Anterior cingulate cortex (tissue), 58 donors: ENCODE measurements at places on chromosomes 11 and 22.

DNA sequence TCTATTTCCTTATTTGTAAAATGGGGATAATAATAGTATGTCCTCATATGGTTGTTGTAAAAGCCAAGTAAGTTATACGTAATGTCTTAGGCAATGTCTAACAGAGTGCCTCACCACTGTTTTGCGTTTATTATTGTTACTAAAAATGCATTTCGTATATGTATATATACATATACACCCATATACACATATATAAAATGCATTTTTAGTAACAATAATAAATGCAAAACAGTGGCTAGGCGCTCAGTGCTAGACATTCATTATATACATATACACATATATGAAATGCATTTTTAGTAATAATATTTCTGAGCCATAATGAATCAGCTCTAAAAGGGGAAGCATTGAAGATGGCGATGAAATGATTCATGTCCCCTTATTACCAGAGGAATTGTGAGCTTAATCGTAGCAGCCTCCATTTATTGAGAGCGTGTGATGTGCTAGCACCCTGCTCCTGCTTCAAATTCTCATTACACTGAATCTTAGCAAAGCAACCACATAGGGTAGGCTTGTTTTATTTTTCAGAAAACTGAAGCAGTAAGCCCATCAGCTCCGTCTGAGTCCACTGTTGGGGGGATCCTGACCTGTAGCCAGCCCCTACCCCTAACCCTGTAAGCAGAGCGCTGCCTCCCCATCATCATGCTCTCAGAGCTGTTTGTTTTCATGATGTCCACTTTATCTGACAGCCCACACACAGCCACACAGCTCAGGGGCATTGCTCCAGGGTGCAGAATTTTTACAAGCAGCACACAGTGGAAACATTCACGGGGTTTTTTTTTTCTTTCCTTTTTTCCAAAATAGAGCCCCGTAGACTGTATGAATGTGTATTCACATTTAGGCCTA is 97.1 kb upstream of the NAV2 start:
- no peak for DNase-seq

GRCh38 chr11:120331301-120331996 is 4.8 kb upstream of the ARHGEF12 start:
- DNase-seq, result no peak

DNA sequence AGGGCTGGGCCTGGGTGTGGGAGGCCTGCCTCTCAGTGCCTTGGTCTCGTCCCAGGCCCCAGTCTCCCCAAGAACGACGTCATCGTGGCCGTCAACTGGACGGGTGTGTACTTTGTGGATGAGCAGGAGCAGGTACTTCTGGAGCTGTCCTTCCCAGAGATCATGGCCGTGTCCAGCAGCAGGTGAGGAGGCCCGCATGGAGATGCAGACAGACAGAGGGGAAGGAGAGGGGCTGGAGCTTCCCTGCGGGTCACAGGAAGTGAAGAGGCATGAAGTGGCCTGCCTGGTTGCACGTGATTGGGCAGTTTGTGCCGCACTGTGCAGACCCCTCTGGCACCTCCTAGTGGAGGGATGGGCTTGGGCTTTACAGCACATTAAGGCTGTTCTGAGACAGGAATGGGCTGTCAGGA is 70.4 kb downstream of the MYO7A start:
- no peak for DNase-seq

GRCh38 chr11:124920870-124921609 is 2.0 kb downstream of the HEPN1 start:
- DNase-seq, result no peak

DNA sequence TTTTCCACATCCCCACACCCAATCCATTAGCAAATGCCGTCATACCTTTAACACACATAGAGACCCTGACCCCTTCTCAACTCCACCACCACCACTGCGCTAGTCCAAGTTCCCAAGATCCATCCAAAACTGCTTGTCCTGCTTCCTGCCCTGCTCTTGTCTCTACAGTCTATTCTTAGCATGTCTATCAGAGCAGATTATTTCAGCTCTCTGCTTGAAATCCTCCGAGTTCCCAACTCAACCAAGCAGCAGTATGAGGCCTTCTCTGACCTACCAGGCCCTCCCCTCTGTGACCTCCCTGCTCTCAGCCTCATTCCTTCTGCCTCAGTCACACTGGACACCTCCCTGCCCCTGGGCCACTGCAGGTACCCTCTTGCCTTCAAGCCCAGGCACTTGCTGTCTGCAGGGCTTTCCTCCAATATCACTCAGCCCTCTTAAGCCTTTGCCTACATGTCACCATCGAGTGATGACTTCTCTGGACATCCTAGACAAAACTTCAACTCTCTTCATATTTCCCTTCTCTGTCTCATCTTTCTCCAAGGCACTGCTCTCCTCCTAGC is 134.6 kb downstream of the SPATA19 start:
- no peak for DNase-seq

- DNase-seq, result no peak
Observed at GRCh38 chr11:1750840-1751530, 590 bp upstream of the IFITM10 start.

DNA sequence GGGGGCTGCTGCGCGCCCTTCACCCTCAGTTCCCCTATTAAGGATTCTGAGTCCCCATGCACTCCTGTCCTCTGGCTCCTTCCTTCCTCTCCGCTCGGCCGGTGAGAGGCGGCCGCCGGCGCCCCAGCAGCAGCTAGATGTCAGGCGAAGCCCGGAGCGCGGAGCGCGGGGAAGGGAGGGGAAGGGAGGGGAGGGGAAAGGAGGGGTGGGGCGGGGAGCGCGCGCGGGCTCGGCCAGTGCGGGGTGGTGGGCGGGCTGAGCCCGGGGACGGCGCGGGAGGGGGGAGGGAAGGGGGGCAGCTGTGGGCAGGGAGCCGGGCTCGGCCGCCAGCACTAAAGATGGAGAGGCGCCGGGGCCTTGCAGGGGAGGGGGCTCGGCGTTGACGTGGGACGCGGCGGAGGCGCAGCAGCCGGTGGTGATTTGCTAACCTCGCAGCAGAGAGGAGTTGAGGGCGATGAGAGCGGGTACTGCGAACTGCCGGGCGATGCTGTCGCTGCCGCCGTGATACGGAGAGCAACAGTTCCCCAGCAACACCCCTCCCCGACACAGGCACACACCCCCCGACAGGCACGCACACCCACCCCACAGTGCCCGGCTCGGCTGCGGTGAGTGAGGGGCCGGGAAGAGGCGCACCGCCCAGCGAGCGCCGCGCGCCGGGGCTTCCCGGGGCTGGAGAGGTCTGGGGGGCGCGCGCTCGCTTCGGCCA is at the start of gene ZBTB16:
Gene ZBTB16 (plus strand): TSS at position 434 of the 706 bp plus-strand sequence. CDS start 3,590 bp downstream, outside the sequence.
- peak; percentile 89 for DNase-seq

DNA sequence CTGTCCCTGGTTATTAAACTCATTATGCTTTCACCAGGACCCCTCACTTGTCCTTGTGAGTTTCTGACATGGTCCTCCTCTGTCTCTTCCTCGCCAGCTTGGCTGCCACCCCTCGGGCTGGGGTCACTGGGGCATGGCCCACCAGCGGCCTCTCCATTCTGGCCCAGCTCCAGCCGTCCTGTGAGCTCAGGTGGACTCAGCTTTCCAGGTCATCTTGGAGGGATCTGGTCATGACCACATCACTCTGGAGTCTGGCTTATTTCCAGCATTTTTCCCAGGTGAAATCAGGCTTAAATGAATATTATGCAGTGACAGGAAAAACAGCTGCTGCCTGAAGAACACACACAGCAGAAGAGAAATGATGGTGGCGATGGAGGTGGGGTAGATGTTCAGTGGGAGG is 224.5 kb downstream of the ADAMTS15 start:
- DNase-seq, result no peak

DNA sequence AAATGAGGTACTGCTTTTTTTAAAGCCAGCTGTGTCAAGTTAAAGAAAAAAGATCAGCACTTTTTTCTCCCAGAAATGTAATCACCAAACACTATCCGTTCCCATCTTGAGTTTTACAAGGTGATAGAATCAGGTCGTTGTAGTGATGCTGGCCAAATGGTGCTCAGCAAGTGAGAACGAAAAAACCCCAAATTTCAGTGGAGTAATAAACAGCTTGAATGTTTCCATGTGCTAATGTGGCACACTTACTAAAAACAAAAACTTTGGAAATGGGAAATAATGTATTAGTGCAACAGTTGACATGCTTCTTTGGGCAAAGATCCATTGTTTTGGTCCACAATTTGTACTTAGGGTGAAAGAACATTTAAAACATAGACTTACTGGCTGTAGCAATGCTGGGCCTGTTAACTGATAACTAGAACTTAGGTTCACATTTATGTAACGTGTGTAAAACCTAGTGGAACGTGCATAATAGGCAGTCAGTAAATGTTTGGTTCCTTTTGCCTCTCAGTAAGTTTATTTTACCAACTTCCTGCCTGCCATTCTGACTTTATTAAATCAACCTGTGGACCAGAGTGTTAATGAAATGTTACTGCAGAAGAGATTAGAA is 15.4 kb upstream of the GDPD4 start:
- no peak for DNase-seq

DNA sequence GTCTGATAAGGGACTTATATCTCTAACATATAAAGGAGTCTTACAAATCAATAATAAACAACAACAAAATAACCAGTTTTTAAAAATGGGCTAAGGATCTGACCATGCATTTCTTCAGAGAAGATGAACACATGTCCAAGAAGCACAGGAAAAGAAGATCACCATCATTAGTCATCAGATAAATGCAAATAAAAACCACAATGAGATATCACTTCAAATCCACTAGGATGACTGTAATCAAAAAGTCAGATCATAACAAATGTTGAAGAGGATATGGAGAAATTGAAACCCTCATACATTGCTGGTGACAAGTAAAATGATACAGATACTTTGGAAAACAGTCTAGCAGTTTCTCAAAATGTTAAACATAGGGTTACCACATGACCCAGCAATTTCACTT is 61.2 kb upstream of the MYOD1 start:
- DNase-seq, result no peak

- DNase-seq, result no peak
Observed at GRCh38 chr22:27786291-27786932, 15.1 kb downstream of the MN1 start.

GRCh38 chr11:14119357-14119756 is 156.8 kb downstream of the SPON1 start:
- DNase-seq, result no peak

DNA sequence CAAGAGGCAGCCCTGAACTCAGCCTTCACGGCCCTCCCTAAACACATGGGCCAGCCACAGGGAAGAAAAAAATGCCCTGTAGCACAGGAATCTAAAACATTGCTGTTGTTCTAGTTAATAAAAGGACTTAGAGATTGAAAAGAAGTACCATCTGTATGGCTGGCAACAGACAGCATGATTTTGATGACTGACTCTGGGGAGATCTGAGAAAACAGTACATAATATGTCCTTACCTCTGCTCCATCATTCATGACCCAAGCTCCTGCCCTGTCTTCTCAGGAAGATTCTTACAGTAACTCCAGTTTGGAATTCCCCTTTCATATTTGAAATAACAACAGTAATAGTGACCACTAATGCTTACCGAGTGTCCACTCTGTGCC is 244.2 kb downstream of the ETS1 start:
- DNase-seq, result no peak
